ENCODE measurements at places on chromosomes 2 and 18.

DNA sequence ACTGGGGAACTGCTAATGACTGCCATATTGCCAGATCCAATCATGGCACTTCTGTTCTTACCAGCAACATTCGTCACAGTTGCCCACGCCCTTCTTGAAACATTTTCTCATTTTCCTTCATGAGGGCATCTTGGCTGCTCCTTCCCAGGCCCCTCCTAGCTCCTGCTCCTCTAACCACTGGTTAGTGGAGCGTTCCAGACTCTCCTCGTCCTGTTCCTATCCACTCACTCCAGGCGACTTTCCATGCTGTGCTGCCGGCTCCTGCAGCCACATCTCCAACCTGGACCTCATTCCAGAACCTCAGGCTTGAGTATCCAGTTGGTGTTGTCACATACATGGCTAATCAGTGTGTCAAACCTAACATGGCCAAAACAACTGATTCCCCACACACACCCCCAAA lies 1.3 kb upstream of the ADI1 start:
- no peak for DNase-seq

GRCh38 chr18:36315736-36316135 lies 18.2 kb downstream of the FHOD3 start:
- no peak for DNase-seq

GRCh38 chr2:108193251-108193650 lies 46.5 kb upstream of the SULT1C3 start:
- no peak for DNase-seq

GRCh38 chr2:208360259-208361076 lies 46.1 kb upstream of the PTH2R start:
- no peak for DNase-seq

DNA sequence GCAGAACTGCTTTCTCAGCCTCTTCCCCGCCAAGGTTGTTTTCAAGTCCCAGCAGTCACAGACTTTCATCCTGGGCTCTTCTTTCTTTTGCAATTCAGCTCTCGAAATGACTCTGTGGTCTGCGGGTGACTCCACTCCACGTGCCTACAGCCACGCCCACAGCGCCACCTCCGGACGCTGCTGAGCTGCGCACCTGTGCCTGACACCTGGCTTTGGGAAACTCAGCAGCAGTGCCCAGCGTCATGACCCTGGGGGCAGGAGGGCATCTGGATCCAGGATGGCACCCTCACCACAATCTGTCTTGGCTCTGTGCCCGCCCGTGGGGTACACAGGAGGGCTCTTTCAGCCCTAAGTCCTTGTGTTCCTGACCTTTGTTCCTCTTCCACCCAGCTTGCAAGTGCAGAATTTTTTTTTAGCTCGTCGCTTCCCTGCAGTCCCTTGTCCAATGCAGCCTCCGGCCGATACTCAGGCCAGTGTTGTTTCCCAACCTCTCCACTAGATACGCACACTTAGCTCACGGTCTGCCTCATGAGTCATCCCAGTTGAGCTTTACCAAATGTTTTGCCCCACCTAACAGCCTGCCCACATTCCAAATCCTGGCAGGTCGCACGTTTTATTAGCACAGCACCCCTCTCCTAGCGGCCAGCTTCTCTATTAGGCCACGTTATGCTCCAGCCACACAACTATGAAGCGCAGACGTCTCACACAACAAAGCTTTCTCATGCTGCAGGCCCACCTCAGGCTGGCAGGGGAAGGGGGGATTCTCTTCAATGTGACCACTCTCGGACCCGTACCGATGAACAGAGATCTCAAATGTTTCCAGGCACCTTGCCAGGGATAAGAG lies 6.5 kb upstream of the CAPN10 start:
- peak; percentile 62 for DNase-seq

DNA sequence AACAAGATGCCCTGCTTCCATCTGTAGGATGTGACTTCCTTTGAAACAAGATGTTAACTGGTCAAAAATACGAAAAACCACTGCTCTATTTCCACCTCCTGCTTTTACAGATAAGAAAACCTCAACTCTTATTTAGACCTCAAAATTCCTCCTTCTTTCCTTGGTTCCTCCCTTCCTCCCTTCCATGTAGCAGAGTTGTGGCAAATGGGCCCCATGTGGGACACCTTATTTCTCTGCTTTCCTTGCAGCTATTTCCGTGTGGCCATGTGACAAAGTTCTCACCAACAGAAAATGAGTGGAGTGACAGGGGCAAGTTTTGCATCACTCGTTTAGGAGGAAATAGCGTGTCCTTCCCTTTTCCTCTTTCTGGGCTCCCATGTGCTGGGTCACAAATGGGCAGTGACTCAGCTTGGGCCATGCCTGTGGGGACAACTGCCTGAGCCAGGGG lies 69.4 kb upstream of the SMAD2 start:
- no peak for DNase-seq

DNA sequence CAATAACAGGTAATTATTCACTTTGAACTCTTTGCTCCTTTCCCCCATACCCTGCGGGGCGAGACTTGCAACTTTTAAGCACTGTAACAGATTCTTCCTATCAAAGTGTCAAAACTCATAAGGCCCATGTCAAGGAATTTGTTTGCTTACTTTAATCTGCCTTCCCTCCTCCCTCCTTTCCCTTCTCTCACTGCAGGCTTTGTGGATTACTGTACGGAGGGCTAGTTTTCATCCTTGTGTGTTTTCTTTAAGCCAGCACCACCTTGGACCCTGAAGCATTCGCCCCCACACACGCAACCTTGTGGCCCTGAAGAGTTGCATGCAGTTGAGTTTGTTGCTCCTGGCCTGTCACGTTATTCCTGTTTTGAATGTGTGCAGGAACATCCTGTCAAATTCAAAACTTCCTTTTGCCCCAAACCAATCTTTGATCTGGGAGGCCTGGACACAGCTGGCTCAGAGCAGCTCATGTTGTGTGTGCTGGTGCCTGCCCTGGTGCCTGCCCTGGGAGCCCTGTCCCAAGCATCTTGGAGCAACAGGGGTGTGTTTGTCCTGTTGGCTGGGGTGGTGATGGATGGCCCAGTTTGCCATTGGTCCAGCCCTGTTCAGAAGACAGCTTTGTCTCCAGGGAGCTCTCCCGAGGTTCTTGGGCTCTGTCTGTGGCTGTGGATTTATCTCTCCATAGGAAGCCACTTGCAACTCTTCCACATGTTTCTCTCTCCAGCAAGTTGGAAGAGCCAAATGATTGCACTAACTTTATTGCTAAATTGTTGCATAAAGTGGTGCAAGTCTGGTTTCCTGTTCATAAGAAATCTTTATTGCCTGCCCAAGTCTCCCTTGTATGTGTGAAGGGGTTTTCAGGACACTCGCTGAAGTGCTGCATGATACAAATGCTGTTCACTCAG lies 199.6 kb downstream of the VAPA start:
- DNase-seq: no peak

DNA sequence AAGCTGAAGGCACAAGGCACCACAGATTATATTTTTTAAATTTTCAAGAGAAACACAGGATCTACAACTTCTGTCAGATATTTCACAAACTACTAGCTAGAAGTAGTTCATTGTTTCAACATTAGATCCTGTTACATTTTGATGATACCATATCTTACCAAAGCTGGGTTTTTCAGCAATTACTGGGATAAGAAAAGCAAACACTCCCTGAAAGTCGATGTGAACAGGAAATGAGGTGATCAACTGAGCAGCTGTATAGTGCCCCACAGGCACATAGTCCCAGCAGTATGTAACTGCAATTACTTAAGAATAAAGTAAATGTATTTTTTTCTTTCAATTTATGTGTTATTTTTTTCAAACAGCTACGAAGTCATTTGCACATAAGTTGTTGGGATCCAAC lies 103.5 kb downstream of the DNER start:
- DNase-seq: no peak

- DNase-seq: no peak
Observed at GRCh38 chr18:48072428-48073204, 142.2 kb upstream of the SMAD2 start.

DNA sequence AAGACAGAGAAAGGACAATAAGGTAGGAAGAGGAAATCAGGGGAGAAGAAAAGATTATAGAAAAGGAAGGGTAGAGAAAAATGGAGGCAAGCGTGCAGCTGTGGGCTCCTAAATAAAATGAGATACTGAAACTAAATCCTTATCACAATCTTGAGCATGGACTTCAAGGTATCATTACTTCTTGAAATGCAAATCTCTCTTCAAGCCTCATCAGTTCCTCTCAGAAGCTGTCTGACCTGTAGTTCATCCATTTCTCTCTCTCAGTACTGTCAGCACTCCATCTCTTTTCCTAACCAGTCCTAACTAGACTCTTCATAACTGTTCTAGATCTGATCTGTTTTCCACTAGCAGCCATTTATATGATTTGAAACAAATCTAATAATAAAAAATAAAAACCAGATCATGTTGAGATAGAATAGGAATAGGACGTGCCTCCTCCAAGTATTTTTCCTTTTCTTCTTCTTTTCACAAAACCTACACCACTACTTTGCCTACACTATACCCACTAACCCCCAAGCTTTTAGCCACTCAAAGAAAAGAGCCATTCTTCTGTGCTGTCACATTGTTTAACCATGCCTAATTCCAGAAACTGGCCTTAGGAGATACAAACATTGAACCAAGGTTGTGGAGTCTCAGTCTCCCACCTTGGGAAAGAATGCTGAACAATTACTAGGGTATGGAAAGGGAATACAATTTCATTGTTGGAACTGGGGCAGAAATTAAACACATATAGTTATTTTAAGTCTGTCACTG lies 21.1 kb downstream of the BABAM2 start:
- DNase-seq: no peak

- DNase-seq: no peak
Observed at GRCh38 chr2:205783872-205784499, 101.7 kb downstream of the NRP2 start.

DNA sequence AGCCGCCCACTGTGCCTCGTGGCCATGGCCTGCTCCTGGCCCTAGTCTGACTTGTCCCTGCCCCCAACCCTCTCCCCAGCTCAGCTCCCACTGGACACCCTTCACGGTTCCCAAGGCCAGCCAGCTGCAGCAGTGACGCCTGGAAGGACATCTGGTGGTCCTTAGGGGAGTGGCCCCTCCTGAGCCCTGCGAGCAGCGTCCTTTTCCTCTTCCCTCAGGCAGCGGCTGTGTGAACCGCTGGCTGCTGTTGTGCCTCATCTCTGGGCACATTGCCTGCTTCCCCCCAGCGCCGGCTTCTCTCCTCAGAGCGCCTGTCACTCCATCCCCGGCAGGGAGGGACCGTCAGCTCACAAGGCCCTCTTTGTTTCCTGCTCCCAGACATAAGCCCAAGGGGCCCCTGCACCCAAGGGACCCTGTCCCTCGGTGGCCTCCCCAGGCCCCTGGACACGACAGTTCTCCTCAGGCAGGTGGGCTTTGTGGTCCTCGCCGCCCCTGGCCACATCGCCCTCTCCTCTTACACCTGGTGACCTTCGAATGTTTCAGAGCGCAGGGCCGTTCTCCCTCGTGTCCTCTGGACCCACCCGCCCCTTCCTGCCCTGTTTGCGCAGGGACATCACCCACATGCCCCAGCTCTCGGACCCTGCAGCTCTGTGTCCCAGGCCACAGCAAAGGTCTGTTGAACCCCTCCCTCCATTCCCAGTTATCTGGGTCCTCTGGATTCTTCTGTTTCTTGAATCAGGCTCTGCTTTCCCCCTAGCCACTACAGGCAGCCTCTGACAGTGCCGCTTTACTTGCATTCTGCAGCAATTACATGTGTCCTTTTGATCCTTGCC lies 35.8 kb downstream of the ANO7 start:
- no peak for DNase-seq

DNA sequence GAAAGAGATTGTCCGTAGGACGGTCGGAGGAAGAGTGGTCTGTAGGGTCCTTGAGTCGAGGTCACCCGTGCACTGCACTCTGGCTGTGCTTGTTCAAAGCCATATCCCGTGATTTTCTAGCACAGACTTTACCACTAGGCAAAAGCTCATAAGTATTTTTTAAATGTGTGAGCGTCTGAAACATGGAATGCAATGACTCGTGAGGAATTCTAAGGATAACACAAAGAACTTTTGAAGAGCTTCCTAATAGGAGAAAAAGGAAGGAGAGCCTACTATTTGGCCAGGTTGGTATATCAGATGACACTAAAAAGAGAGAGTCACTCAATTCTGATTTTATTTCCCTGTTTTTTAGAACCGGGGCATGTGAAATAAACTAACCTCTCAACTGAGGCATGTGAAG lies 68.3 kb downstream of the CD28 start:
- no peak for DNase-seq

DNA sequence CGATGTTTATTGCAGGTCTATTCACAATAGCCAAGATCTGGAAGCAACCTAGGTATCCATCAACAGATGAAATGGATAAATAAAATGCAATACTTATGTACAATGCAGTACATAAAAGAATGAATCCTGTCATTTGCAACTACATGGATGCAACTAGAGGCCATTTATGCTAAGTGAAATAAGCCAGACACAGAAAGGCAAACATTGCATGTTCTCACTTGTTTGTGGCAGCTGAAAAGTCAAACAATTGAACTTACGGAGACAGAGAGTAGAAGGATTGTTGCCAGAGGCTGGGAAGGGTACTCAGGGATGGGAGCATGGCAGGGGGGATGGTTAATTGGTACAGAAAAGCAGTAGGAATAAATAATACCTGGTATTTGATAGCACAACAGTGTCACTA lies 563.9 kb downstream of the TMX3 start:
- DNase-seq: no peak

GRCh38 chr2:230899786-230900185 lies 25.3 kb downstream of the GPR55 start:
- DNase-seq: no peak

GRCh38 chr2:98902209-98903063 lies 33.6 kb downstream of the CRACDL start:
- DNase-seq: no peak

DNA sequence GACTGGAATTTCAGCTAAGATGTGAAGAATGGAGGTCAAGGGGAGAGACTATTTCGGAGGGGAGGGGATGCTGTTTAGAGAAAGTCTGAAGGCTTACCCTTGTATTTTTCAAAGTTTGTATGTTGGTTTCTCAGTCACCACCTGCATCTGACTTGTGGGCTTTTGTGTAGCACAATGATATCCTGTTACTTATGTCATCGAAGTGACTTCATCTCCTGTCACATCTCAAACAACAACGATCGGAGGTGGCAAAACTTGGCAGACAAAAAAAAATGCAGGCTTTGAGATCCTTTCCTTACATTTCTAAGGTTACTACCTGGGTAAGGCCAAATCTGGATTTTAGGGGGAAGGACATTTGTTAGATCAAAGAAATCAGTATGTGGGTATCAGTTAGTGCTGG lies 11.7 kb upstream of the CXCR4 start:
- DNase-seq: no peak

GRCh38 chr2:69143748-69144360 lies 130.9 kb downstream of the ANTXR1 start:
- DNase-seq: no peak

DNA sequence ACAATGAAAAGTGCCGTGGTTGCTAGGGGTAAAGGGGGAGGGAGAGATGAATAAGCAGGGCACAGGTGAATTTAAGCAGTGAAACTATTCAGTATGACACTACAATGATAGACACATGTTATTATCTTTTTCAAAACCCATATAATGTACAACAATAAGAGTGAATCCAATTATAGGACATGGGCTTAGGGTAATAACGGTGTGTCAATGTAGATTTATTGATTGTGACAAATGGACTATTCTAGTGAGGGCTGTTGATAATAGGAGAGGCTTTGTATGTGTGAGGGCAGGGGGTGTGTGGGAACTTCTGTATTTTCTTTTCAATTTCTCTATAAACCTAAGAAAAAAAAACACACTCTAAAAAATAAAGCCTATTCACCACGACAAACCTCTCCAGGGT lies 223.8 kb downstream of the RIT2 start:
- DNase-seq: no peak
